ENCODE measurements at places on chromosomes 2 and 18.

- no peak for DNase-seq
Measured at GRCh38 chr2:218357236-218358177, 850 bp downstream of the CATIP start.

GRCh38 chr18:35949903-35950627 lies 22.4 kb upstream of the RMP24 start:
- DNase-seq = peak; percentile 62

DNA sequence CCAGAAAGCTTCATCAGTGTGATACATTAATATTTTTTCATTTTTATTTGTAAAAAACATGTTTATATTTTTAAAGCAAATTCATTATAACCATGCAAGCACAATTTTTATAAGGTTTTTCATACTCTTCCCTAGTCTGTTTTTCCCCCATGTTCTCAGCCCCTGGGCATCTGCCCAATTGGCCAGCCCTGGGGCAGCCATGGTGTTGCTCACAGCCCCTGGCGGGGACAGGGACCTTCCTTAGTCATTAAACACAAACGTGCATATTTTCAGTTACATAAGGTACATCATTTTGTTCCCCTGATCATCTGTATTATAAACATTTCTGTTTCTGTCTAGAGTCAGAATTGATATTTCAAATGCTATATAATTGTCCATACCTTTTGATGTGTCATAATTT lies 150.0 kb downstream of the ESCO1 start:
- DNase-seq = no peak

DNA sequence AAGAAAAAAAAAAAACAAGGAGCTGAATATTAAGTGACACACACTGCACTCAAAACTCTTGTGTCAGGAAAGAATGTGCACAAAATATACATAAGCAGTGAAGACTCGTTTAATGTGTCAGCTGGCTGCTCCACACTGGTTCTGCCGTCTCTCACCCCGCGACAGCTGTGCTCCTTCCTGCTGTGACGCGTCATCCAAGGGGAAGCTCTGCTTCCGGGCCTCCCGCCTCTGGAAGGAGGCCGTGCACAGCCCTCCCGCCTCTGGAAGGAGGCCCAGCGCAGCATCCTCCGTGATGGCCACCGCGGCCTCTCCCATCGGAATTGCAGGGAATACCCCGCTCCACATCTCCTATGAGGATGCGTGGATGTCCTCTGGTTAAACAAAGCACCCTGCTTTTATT lies 151.0 kb downstream of the HDAC4 start:
- no peak for DNase-seq

- no peak for DNase-seq
Measured at GRCh38 chr2:204664708-204665121, 119.4 kb downstream of the PARD3B start.

DNA sequence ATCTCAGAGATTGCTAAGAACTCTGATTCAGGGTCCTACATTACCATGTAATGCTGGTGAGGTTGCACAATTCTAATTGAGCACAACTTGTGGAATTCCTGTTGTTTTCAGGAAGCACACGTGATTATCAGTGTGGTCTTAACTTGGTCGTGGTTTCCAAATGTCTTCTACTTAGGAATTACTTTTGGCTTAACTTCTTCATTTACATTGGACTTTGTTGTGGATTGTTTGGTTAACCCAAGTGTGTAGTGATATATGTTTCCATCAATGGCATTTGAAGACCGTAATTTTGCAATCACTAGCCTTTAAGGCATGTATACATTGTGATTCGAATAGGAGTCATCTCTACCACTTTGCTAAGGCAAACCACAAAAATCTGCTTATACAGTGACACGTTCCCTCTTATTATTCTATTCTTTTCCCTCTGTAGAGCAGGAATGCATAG lies 373.3 kb downstream of the IRS1 start:
- no peak for DNase-seq

GRCh38 chr2:58762176-58762781 lies 521.2 kb upstream of the FANCL start:
- peak; percentile 2 for DNase-seq

- no peak for DNase-seq
Measured at GRCh38 chr2:37689751-37690150, 18.3 kb upstream of the CDC42EP3 start.

GRCh38 chr2:75553935-75554531 lies 6.7 kb downstream of the EVA1A start:
- no peak for DNase-seq

DNA sequence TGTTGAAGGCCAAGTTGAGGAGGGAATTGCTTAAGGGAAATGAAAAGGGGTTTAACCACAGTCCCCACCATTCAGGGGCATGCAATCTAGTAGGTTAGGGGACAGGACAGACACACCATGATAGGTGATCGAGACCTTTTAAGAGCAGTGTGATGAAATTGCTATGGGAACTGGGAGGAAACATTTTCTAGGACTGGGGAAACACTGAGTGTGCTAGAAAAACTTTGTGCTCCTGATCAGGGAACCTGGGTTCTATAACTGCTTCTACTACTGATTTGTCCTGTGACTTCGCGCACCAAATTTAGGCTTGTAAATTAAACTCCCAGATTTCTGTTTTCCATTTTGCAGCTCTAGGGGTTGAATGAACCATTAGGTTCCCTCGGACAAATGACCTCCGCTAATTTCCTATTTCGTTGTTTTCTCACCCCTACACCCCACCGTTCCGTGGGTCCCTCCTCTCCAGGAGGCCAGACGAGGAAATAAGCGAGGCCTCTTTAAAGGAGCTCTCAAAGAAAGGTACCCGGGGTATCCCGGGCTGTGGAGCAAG lies 371 bp upstream of the LCLAT1 start:
- DNase-seq = peak; percentile 33

DNA sequence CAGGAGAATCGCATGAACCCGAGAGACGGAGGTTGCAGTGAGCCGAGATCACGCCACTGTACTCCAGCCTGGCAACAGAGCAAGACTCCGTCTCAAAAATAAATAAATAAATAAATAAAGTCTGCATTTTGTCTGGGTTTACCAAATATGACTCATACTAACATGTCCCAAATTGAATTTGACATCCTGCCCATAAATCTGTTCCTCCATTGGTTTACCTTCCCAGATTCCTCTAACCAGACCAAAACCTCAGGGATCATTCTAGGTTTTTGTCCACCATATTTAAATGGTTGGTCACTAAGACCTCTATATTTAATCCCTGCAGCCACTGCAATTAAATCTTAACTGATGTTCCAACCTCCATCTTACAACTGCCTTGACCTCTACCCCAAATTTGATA lies 150.9 kb downstream of the ATAD2B start:
- DNase-seq = no peak

GRCh38 chr2:8571301-8571791 lies 110.5 kb upstream of the ID2 start:
- no peak for DNase-seq

GRCh38 chr2:63737081-63737751 lies 104.5 kb upstream of the UGP2 start:
- no peak for DNase-seq

- no peak for DNase-seq
Measured at GRCh38 chr2:203820969-203821368, 46.6 kb upstream of the CTLA4 start.

DNA sequence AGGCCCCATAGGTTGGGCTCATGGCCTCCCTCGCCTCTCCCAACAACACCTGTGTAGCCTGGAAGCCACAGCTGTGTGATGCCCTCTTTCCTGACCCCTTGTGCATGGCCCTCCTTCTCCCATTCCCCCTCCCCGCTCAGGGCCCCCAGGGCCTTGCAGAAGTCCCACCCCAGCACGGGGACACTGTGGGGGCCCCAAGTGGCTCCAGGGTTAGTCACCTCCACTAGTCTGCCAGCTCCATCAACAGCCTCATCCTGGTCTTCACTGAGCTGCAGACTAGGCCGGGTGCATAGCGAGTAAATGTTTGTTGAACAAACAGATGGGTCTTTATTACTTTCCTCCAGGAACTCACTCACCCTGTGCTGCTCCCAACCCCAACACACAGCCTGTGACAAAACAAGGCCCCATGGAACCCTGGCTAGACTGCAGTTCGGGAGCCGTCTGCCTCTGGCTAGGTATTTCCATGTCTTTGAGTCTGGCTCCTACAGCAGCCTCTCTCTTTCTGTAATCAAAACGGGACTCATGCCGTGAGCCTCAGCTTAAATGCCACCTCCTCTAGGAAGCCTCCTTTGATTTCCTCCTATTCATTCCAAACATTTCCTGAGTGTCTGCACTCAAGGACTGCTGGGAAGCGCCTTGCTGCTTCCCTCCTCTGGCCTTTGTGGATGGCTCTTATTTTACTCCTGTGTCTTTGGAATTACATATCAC lies 109.9 kb upstream of the ID2 start:
- no peak for DNase-seq

GRCh38 chr2:200665626-200666453 lies 80.0 kb downstream of the AOX1 start:
- no peak for DNase-seq

Data from CD4-positive, alpha-beta T cell treated with Interleukin-12 subunit alpha and Interleukin-12 subunit beta, for 1 hour (primary cell).